Activated naive CD8-positive, alpha-beta T cell treated with anti-CD3 and anti-CD28 coated beads, Interleukin-2, amount 50 U/mL, for 24 hours (primary cell): ENCODE measurements at places on chromosomes 2 and 18.

DNA sequence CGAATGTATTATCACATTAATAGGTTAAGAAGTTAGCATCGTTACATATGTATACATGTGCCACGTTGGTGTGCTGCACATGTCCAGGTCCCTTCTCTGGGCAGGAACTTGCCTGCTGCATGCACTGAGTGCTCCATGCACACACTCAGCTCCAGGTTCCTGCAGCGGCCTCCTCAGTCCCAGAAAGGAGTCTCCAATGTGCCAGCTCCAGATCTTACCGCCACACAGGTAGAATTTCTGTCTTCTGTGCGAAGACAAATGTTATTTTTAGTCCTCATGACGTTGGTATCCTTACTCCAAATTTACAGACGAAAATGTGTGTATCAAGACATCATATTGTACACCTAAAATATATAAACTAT, 127.1 kb downstream of the GALR1 start:
- no peak for DNase-seq

GRCh38 chr18:55967019-55967418, 379.0 kb upstream of the TCF4 start:
- no peak for DNase-seq

GRCh38 chr18:69774831-69775230, 172.8 kb downstream of the CD226 start:
- DNase-seq: no peak

- no peak for DNase-seq
These were observed 93.6 kb upstream of the TMEFF2 start for GRCh38 chr2:192288295-192288694.

GRCh38 chr2:101743288-101743687, 45.8 kb downstream of the MAP4K4 start:
- DNase-seq: no peak
